Fibroblast of mammary gland (primary cell): ENCODE measurements at places on chromosomes 1 and 21.

- DNase-seq = peak; percentile 65
These were observed 38.0 kb upstream of the KCTD3 start for GRCh38 chr1:215529111-215529510.

DNA sequence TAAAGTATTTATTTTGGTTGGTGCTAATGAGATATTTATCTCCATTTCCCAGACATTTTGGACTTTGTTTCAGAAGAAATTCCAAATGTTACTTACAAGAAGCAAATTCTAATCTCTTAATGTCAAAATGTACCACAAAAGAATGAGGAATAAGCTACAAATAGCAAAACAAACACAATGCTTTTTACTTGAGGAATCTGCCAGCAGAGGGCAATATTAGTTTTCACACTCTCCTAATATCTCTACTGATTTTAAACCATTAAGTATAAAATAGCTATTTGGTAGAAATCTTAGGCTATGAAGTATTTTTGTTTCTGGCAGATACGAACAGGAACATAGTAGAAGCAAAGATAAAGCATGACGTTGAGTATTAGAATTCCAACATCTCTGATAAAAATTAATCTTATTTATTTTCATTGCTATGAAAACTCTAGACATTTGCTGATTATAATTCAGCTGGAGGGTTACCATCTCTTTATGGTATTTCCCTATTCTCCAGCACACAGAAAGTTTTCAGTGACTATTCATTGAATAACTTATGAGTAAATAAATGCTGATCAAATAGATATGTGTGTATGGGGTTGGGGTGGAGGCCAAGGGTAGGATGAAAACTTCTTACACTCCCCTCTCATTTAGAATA lies 13.4 kb upstream of the HMCN1 start:
- DNase-seq = peak; percentile 80

DNA sequence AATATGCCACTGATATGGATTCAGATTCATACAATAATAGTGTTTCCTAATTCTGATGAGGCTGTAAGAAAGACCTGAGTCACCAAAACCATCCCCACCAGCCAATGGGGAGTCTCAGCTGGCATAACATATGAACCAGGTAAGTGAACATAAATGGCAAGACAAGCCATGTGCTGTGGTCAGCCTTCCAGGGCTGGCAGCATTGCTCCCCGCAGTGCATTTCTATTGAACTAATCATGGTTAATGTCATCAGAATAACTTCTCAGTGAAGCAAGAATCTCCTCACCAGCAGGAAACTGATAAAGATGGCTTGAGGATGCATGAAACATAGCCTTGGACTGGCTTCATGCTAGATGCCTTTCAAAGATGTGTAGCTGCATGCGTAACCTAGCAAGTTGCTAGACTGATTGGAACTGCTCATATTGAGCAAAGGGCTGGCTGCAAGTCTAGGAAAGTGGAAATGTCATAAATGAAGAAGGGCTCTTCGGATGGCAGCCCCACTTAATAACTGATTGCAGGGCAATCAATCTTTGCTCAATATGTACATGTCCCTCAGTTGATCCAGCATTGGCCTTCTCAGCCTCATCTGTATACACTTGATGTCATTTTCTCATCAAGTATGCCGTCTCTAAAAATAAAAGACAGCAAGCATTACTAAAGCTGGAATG lies 88.0 kb downstream of the NTNG1 start:
- DNase-seq = no peak

DNA sequence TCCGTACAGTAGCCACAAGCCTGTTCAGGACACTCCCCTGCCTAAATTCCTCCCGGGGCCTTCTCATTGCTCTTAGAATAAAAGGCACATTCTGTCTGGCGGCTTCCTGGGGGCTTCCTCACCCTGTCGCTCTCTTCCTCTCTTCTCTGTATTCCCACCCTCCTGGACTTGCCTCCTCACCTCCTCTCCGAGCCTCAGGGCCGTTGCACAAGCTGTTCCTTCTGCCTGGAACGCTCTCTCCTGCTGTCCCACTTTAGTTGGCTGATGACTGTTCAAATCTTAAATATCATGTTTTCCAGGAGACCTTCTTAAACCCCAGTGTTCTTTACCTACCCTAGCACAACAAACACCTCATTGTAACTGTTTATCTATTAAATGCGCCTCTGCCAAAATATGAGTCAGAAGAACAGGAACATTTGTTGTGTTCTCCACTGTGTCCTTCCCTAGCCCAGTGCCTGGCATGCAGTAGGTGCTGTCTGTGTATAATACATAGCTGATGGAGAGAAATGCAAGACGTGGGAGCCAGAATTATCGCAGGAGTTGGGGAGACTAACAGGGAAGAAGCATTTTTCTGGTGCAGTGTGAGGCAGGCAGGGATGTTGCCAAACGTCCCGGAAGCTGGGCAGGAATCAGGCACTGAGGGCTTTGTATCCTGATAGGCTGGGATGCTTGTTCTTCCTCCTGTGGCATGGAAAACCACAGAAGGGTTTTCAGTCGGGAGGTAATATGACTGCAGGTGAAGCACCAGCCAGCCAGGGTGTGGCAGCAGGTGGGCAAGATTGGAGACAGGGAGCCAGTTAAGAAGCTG lies 24.1 kb upstream of the THRAP3 start:
- peak; percentile 64 for DNase-seq

GRCh38 chr1:89791064-89791726 lies 29.6 kb upstream of the LRRC8D start:
- no peak for DNase-seq

GRCh38 chr1:178094739-178095645 lies 1.1 kb downstream of the RASAL2 start:
- DNase-seq = peak; percentile 51

GRCh38 chr1:40567825-40568224 lies 36.4 kb downstream of the ZNF684 start:
- no peak for DNase-seq
